ENCODE measurements at places on chromosomes 7 and 10.

GRCh38 chr7:135795846-135796570 lies 47.4 kb upstream of the FAM180A start:
- DNase-seq = no peak

DNA sequence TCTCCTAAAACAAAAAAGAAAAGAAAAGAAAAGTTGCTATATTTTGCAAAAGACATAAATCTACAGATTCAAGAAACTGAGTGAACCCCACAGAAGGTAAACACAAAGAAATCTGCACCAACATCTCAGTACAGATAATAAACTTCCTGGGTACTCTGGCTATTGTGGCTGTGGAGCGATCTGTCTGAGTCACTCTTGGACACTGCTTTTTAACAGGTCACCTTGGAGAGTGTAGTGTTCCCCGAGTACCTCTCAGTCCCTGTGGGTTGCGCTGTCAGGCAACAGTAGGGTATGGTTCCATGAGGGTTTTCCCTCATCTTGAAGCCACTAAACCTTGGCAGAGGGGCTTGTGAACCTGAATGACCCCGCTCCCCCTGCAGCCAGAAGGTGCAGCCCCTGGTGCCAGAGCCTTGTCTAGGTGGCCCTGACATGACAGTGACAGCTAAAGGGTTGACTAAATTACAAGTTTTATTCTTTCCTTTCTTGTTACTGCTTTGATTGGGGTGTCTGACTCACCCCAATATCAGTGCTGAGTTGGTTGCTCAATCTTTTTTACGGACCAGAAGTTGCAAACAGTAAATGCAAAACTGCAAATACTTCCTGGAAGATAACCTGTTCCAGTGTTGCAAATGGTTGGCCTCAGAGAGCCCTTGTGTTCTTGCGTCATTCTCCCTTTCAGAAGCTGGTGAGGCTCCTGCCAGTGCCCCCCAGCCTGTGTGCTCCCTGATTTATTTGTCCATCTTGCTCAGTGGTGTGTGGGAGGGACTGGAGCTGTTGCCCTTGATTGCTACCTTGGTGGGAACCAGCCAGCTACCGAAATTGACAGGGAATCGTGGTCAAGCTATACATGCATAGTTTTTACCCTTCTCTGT lies 30.6 kb downstream of the POR start:
- no peak for DNase-seq

GRCh38 chr7:116762971-116763370 lies 91.0 kb downstream of the MET start:
- no peak for DNase-seq

DNA sequence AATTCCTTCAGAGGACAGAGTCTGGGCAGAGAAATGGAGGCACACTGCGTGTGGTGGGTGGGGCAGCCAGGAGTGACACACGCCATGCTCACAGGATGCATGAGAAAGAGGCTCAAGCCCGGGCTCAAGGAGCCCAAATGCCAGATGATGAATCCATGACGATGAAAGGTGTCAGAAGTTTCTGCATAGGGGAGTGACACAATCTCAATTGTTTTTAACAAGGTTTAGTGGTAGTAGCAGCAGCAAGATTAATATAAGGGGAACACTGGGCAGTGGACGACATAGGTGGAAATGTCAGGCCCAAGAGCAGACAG lies 126.1 kb downstream of the TNS3 start:
- DNase-seq = no peak

- DNase-seq = no peak
These were observed 42.8 kb upstream of the FIGNL1 start for GRCh38 chr7:50492770-50493519.

- DNase-seq = no peak
These were observed 19.2 kb downstream of the ELFN1 start for GRCh38 chr7:1689311-1689710.

DNA sequence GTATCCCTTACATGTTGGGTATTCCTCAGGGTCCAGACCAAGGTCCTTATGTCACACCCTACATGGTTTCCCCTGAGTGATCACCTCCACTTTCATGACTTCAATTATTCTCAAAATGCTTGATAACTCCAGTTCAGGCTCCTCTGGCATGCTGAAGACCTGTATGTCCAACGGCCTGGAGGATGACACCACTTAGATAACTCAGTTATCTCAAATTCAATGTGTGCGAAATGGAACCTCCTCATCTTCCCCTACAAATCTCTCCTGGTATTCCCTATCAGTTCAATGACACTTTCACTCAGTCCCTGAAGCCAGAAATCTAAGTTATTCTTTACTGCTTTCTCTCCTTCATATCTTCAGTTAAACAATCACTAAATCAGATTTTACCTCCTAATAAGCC lies 8.7 kb upstream of the LUC7L2 start:
- DNase-seq = no peak

DNA sequence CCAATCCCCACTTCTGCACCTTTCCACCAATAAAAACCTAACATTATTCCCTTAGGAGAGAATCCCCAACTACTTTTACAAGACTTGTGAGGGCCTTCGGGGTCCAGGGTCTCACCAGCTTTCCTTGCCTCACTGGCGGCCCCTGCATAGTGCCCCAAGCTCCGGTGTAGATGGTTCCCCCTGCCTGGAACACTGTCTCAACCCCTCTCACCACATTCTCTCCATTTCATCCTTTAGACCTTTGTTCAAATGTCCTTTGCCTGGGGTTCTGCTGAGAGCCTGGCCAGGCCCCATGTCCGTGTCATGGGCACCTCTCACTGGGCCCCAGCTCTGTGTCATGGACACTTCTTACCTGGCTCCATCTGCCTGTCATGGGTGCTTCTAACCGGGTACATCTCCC lies 64.5 kb upstream of the SORCS3 start:
- DNase-seq = no peak

GRCh38 chr7:93120592-93121549 lies 3.1 kb upstream of the SAMD9 start:
- DNase-seq = no peak

DNA sequence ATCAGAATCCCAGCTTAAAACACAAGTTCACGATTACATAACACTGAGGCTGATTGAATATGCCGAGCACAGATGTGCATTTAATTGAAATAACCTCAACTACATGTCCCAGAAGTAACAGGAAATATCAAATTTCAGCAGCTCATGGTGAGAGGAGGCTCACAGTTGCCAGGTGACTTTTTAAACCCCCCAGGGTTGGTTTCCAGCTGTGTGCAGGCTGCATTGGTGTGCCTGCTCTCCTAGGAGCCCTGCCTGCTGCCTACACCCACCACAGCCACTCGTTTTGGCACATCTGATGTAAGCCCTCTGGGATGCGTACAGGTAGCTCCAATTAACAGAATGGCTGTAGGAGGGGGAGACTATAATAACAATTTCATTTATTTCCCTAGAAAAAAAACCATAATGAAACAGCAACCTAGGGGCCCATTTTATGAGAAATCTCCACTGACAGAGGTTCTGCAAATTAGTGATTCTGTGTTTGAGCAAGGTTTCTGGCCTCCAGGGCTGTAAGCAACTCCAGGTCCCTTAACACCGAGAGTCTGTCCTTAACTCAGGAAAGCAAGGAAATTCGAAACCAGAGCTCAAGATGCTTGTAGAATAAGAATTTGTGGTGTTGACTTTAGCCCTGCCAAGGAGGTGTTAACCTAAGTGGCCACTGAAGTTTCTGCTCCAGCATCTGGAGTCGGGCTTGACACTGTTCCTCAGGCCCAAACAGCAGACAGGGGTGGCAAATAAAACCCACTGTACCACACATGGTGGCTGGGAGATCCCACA lies 161.9 kb downstream of the BMPER start:
- no peak for DNase-seq

DNA sequence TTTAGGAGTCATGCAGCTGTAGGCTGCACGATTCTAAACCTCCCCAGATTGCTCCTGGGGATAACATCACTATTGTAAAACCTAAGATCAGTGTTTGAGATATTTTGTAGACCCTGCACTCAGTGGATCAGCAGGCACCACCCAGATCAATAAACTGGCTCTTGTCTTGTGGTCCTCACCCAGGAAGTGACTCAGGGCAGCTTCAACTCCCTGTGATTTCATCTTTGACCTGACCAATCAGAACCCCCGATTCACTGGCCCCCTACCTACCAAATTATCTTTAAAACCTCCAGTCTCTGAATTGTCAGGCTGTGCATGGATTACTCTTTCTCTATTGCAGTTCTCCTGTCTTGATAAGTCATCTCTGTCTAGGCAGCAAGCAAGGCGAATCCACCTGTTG lies 25.7 kb downstream of the ARL5B start:
- DNase-seq = no peak

DNA sequence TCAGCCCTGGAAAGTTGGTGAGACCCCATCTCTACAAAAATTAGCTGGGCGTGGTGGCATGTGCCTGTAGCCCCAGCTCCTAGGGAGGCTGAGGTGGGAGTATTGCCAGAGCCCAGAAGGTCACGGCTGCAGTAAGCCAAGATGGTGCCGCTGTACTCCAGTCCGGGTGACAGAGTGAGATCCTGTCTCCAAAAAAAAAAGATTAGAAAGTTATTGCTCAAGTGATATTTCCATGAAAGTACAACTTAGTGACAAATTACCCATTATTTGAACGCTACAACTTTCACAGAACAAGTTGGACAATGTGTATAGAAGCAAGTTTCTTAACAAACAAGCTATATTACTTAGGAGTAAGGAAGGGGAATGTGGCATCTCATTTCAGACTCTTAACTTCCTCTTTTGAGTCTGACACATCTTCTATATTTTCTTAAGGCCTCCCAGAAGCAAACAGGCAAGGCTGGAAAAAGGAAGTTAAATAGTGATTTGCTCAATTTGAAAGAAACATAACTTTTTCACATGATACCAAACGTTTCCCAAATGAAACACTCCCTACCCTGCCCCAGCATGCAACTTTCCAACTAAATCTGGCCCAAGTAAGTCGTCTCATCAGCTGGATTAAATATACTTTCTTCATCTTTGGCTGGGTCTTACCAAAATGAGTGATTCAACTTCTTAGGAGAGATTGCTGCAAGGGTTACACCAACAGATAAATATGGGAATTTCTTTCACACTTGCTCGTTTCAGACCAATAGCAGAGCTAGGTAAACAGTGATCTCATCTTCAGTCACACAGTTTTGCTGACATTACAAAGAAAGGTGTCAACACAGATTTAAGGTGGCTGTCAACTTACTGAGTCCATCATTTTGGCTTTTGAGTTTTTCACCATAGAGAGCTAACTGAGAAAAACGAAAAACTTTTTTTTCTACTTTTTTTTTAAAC lies 66.3 kb upstream of the KLF6 start:
- DNase-seq = no peak

DNA sequence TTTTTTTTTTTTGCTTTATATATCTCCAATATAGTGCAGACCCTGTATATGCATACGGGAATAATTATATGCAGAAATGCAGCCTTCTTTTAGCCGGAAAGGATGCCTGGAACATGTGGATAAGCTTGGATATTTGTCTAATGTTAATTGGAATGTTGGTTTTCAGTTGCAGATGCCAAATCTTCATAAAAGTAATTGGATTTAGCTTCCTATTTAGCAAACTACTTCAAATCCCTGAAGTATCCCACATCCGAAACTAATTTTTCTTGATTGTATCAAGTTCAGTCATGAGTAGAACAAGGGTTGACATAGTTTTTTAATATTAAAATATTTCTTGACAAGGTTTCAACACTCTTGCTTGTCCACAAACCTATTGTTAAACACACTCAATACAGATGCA lies 281.7 kb downstream of the BBS9 start:
- no peak for DNase-seq

DNA sequence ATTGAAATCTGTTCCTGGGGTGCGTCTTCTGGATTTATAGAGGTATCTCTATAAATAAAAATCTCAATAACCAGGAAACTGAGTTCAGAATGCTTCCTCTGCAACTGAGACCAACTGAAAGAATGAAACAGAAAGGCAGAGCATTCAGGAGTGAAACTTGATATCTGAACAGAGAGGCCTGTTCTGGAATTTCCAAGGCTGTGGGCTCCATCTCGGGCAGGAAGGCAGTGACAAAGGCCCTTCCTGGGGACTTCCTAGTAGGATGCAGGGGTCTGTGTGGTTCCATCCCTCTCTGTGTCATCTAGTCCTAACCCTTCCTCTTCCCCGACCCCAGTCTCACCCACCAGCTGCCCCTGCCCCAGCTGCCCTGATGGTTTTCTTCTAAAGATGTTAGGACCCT lies 52.0 kb downstream of the JCAD start:
- no peak for DNase-seq

GRCh38 chr10:112227331-112227987 lies 43.9 kb upstream of the GPAM start:
- no peak for DNase-seq

DNA sequence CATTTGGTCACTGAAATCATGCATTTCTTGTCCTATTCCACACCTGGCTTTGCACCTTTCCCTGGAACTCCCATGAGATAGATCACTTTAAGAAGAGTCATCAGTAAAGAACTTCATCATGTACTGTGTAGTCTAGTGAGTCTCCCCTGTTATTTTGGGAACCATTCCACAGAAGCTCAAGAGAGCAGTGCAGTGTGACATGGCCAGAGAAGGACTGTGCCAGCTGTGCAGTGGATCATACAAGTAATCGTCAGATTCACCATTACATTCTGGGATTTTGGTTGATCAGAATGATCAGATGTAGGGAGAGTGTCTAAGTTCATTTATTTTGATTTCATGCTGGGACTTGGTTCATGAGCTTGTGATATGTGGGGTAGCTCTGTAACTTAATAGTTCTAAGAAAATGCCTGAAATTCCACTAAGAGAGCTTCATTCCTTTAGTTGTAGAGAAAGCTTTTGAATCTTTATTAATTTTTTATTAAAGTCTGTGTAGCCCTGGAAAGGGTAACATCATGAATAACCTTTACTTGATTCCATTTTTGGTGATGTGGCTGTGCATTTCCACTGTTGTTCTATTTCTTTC lies 166.8 kb downstream of the SUGCT start:
- no peak for DNase-seq

DNA sequence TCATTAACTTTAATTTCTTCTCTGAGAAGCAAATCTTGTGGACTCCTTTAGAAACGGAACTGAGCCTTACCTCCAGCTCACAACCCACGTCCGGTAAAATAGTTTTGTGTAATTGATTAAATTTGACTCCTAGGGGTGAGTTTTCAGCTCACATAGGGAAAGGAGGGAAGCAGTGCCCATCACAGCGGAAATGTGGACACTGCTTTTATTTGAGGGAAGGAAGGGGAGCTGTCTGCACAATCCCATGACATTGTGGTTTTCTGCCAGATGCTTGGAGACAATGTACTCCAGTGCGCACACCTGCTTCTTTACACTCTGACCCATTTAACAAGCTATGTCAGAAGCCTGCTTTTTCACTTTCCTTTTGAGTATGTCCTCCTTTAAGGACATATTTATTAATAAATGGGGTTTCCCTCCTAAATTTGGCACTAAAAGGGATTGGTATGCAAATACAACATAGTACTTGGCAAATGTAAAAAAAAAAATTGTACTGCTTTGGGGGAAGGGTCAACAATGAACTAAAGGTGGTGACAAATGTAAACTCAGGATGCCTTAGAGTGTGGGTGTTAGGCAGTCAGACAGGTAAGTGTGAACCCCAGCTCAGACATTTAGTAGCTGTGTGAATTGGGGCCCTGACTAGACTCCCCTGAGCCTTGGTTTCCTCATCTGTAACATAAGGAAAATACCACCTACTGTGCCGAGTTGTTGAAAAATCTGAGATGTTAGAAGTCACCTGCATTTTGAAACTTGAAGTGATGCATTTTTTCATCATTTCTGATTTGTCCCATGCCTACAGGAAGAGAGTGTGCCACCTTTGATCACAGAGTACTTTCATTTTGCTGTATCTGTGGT lies 90.2 kb upstream of the KLF6 start:
- peak; percentile 61 for DNase-seq

GRCh38 chr10:77553966-77554365 lies 83.6 kb downstream of the KCNMA1 start:
- no peak for DNase-seq

Data from stimulated activated naive CD4-positive, alpha-beta T cell (primary cell).